Natural killer cell (primary cell): ENCODE measurements at places on chromosomes 16 and 17. TPM values are rescaled to one million over a fixed set of nuclear protein-coding genes. Genes with fewer than 3 reads are reported as not detected.

GRCh38 chr17:47937941-47938340 is 3.4 kb upstream of the PNPO start:
- DNase-seq = no peak

DNA sequence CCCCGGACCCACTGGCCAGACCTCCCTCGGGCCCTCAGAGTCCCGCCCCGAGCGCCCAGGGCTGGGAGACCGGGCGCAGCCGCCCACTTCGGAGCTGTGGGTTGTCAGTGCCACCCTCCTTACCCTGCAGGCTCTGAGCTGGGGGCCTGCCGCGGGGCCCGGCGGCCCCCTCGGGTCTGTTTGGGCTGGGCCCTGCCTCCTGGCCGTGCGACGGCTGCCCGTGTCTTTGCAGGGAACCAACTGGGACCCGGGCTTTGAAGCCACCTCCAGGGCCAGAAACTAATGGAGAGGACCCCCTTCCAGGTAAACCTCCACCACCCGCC is 443 bp downstream of the TEDC2 start:
- no peak for DNase-seq

- DNase-seq = no peak
These were observed 13.6 kb upstream of the CLEC18A start for GRCh38 chr16:69937465-69937951.

- DNase-seq = no peak
These were observed 8.7 kb downstream of the USB1 start for GRCh38 chr16:58009856-58010416.

DNA sequence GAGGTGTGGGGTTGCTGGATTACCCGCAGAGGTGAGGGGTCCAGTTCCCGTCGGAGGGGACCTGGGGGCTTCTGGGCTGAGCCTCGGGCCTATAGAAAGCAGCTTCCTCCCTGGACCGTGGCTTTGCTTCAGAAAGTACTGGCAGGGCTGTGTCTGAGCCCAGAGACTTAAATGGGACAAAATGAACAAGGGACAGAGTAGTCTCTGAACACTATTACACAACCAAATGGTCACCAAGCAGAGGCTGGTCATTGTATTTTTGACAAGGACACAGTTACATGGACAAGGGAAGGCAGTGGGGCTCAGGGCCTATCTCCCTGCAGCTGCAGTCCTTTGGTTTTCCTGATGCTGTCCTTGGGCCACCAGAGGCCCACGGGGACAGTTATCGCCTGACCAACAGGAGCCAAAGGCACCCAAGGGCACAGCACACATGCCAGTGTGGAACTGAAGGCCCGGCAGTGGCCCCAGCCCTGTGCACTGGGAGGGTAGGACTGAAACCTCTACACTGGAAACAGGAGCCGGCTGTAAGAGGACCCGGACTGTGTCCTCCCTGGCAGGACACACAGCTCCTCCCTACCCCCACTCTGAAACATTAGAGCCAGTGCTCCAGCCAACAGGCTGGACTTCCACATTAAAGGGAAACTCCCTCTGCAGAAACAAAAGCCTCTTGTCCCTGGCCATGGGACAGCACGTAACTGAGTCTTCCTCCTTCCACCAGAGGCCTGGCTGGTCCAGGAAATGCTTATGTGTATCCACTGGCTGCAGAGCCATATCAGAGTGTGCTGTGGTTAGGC is 26.0 kb upstream of the ERN1 start:
- DNase-seq = no peak

- DNase-seq = no peak
These were observed 26.4 kb downstream of the KIFC3 start for GRCh38 chr16:57775661-57776469.

Gene HOXB7
- total RNA-seq = 1.4 TPM

Gene HS3ST6
- total RNA-seq = not detected

Gene CRHR1
- not detected for total RNA-seq

DNA sequence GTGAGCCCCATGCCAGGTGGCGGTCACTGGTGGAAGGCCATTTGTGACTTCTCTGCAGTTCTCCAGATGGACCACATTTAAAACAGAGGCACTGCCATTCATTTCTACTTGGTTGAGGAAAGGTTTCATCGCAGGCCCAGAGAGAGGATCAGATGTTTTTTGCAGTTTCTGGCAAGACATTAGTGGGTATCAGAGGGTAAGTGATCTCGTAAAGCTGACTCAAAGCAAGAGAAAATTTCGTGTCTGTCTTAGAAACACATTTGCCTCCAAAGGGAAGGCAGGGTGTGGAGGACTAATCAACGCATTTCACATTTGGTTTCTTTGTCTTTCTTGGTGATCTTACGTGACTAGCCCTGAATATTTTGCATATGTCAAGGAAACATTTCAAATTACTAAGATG is 81.8 kb downstream of the PRKCB start:
- DNase-seq = no peak

DNA sequence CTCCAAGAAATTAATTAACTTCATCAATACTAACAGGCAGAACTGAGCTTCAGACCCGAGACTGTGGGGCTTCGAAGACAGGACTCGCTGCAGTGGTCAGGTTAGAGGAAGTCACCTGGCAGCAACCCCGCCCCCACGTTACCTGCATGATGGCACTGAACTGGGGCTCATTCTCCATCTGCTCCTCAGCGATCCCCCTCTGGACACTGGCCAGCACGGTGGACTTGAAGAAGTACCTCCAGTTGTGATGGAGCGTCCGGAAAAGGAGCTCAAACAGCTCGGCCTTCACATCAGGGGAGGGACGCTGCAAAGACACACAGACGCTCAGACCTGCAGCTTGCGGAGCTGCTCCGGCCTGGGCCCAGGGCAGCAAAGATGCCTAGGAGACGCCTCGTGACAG is 40.9 kb upstream of the GSG1L start:
- DNase-seq = no peak

DNA sequence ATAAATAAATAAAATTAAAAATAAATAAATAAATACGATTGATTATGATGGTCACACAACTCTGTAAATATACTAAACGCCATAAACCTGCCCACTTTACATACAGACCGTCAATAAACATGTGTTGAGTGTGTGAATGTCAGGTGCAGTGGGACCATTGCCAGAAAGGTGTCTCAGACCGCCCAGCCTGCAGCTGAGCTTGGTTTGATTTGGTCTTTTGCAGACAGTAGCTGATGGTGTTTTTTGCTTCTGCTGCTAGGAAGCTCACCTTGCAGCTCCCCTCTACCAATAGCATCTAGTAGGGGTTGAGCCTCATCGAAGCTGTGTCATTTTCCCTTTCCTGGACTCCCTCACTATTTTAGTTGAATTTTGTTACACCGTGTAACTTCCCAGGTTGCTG is 23.5 kb downstream of the UBALD1 start:
- no peak for DNase-seq

Gene CMTM2
- 1.6 TPM for total RNA-seq

DNA sequence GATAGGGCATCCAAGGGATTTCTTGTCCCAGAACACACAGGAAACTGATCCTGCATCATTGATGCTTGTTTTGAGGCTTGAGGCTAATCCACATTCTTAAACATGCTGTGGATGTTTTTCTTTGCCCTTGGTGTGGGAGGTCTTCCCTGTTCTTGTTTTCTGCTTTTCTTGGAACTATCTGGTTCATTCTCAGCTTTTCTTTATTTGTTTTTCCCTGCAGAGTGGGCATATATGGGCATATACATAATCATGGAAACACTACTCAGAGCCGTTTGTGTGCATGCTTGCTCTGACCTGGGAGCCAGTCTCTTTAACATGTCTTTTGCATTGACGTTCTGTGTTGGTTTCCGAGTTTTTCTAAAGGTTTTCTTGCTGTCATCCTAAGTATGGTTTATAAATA is 300.0 kb downstream of the SNX29 start:
- no peak for DNase-seq

DNA sequence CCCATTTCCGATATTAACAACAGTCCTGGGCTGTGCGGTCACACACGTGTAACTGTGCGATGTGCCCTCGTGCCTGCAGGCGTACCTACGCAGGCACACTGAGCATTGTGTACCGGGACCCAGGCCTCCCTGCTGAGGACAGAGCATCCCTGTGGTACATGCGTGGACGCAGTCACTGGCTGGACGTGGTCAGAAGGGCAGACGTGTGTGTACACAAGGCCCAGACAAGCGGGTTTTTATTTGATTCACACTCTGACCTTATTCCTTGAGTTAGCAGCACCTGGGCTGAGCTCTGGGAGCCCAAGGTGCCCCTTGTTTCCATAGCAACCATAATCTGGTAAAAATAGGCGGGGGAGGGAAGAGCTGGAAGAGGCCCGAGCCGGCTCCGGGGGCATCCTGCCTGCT is 19.5 kb downstream of the RAP1GAP2 start:
- peak; percentile 65 for DNase-seq

- DNase-seq = no peak
These were observed 179.9 kb downstream of the SEC14L1 start for GRCh38 chr17:77320485-77321256.

DNA sequence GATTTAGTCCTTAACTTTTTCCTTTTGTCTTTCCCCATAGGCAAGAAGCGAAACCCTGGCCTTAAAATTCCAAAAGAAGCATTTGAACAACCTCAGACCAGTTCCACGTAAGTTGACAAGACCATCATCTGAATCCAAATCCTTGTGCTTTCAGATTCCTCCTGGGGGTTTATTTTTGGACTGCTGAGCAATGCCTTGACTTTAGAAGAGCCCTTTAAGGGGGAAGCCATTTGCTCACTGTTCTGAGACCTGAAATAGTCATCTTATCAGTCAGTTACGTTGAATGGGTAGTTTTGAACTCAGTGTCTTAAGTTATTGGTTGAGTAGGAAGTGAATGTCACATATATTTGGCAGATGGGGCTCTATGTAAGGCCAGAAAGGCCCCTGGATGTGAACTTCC is 91.2 kb downstream of the MAP2K6 start:
- no peak for DNase-seq

- DNase-seq = no peak
These were observed 17.7 kb downstream of the POLR3E start for GRCh38 chr16:22314661-22315626.

GRCh38 chr17:53462393-53462811 is 360.3 kb upstream of the KIF2B start:
- no peak for DNase-seq

Gene DDX28
- 17.4 TPM for total RNA-seq

Gene TLCD1
- total RNA-seq = not detected

GRCh38 chr17:75576661-75577060 is 10.9 kb upstream of the MYO15B start:
- DNase-seq = no peak

DNA sequence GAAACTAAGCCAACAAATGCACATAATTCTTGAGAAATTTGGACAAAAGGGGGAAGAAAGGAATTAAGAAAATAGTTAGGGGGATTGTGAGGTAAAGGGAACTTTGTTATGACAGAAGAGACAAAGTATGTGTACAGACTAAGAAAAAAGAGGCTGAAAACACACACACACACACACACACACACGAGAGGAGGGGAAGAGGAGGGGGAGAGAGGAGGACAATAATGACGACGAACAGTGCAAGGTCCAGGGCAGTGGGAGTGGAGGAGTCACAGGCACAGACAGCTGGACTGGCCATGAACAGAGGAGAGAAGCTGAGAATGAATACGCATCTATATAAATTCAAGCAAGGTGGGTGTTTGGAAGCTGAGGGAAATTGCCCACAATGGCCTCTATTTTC is 44.6 kb downstream of the MARVELD3 start:
- no peak for DNase-seq

Gene KRT33A
- total RNA-seq = not detected

Gene CSH1
- total RNA-seq = not detected

Gene ITGB3
- 30.6 TPM for total RNA-seq
